OCI-LY7 (cell line): ENCODE measurements at places on chromosomes 12 and 14.
A peak's percentile ranks its signal among the peaks of the same experiment; 100 is the strongest.

DNA sequence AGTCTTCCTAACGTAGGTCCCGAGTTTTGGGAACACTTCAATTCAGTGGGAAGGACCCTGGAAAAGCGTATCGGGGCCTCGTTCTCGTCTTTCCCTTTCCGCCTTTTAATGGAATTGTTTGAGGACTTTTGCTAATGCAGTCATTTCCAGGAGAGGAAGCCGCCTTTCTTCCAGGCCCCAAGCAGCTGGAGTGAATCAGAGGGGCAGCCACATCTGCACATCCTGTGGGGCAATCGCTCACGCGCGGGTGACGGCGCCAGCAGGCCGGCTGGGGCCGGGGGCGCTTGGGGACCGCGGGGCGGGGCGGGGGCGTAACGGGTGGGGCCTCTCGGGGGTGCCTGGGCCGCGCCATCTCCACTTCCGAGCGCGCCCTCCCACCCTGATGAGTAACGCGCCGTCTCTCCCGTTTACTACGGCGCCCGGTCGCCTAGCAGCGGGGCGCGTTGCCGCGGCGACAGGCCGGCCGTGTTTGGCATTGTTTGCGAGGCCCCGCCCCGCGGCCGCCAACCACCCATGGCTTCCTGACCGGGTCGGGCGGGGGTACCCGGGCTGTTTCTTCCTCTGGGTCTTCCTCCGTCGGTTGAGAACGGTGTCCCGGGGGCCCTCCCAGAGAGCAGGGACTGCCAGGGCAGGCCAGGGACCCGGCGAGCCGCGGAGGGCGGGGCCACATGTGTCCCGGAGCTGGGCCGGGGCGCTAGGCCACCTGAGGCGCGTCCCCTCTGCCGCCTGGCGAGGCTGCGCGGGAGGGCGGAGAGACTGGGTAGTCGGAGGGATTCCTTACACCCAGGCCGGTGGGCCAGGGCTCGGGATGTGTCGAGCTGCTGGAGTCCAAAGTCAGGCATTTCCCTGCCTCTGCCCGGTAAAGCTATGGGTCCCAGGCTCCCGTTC lies 2.3 kb downstream of the GSG1 start:
- peak; percentile 88 for DNase-seq

DNA sequence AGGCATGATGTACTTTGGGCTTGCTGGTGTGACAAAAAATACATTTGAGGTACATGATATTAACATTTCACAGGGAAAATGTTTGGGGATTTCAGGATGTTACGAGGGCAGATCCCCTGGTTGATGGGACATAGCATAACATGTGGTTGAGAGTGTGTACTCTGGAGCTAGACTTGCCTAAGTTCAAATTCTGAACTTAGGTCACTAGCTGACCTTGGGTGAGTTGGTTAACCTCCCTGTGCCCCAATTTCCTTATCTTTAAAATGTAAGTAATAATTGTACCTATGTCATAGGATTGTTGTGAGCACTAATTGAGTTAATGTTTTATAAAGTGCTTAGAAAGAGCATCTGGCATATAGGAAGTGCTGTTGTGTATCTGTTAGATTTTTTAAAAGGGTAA lies 64.7 kb upstream of the ATF1 start:
- no peak for DNase-seq

GRCh38 chr12:124053851-124054250 lies 80.8 kb downstream of the ZNF664 start:
- DNase-seq: peak; percentile 6

DNA sequence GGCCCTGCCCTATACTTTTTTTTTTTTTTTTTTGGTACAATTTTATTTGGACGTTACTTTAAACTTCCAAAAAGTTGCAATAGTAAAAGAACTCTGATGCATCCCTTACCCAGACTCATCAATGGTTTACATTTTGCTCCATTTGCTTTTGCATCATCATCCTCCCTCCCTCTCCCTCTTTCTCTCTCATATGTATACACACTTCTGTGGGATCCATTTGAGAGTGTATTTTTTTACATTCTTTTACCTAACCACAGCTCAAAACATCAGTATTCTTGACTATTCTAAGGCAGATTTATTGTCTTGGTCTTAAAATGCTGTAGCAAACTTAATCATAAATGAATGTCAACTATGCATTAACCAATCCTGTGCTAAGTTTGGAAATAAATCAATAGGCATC lies 111.6 kb downstream of the PRICKLE1 start:
- DNase-seq: no peak

DNA sequence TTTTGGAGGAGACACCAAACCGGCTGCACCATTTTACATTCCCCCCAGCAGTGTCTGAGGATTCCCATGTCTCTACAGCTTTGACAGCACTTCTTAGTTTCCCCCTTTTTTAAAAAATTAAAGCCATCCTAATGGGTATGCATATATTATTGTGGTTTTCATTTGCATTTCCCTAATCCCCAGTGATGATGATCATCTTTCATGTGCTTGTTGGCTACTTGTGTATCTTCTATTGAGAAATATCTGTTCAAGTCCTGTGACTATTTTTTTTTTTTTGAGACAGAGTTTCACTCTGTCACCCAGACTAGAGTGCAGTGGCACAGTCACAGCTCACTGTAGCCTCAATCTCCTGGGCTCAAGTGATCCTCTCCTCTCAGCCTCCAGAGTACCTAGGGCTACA lies 23.2 kb upstream of the ASPG start:
- no peak for DNase-seq

DNA sequence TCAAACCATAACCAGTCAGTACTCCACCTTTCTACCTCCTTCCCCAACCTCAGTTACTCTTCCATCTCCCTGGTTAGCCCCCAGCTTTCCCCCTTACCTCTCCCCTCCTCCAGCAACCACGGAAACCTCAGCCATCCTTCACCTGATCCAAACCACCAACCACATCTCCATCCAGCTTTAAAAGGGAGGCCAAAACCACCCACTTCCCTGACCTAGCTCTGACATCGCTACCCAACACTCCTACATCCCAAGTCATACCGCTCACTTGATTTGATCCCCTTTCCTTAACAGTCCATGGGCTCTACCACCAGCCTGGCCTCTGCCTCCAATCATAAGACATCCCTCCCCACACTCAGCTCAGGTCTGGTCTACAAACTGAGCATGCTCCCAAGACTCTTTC lies 1.5 kb downstream of the RAB35 start:
- DNase-seq: no peak

DNA sequence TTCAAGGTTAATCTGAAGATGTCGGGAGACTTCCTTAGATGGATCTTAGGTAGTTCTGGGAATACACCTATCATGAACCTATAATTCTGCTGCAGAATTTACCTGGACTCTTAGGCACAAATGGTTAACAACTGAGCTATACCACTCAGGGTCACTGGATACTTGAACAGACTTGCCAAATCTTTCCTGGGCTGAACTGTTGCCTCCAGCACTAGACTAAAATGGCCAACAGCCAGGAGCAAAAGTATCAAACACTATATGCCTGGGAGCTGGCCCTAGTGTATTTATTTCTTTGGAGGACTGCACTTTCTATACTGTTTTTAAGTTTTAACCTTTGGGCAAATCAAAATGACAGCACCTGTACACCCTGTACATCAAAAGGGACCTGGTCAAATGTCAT lies 252.8 kb downstream of the TMEM117 start:
- no peak for DNase-seq

DNA sequence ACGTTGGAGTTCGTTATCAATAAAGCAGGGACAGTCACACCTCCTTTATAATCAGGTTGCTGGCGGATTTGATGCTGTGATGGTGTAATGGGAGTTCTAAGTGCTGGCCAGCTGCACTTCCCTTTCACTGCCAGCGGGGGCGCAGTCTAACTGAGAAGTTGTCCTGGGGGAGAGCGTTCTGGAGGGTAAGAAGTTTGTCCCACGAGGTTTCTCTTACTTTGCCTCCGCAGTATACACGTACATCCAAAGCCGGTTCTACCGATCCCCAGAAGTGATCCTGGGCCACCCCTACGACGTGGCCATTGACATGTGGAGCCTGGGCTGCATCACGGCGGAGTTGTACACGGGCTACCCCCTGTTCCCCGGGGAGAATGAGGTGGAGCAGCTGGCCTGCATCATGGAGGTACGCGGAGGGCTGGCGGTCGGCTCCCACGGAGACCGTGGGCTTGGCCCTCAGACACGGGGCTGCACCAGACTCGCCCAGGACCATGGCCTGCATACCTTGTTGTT lies 42.7 kb downstream of the DYRK4 start:
- DNase-seq: peak; percentile 89

DNA sequence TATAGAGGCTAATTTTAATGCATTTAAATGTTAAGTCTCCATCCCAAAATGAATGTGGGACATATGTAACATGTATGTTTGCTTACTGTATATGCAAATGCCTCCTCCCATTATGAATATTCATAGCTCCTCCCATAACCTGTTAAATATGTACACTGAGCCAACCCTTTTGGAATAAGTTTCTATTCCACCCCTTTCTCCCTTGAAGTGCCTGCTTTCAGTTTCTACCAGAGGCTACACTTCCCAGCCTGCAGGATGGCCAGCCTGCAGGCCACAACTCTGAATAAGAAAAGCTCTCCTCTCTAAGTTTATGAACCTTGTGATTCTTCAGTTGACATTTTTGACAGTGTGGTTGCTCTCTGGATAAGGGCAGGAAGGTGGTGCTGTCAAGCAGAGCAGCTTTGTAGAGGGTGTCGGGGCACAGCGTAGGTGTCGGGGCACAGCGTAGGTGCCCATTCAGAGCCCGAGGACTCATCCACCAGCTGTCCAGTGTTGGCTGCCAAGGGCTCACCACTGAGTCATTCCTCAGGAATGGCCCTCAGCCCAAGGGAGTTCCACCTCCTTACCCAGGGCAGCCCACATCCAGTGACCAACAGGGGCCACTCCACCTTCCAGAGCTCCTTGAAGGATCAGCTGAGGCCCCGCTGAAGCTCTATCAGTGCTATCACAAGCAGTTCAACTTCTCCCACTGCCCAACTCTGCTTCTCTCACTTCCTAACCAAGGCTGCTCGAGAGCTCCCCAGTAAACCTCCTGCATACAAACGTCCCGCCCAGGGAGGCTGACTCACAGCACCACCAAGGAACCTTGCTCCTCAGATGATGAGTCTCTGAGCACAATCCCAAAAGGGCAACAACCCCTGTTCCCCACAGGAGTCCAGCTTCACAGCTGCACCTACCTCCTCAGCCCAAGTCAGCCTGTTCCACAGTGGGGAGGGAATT lies 31.4 kb downstream of the VWF start:
- DNase-seq: no peak

- DNase-seq: no peak
Observed at GRCh38 chr12:67018105-67018504, 251.1 kb upstream of the CAND1 start.

GRCh38 chr12:78568321-78569020 lies 296.1 kb upstream of the SYT1 start:
- DNase-seq: no peak

- DNase-seq: no peak
Observed at GRCh38 chr14:61560323-61560722, 135.0 kb upstream of the HIF1A start.

DNA sequence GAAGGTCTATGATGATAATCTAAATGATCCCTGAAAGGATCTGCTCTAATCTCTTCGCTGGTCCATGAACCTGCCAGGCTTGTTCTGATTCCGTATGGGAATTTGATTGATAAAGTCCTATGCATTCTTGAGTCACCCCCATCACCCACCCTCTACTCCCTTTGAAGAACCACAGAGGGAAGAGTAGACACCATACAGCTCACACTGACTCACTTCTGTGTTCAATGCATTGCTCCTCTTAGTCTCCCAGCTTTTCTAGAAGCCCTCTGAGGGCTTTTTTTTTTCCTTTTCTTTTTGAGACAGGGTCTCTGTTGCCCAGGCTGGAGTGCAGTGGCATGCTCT lies 18.5 kb upstream of the GPRC5A start:
- DNase-seq: no peak

DNA sequence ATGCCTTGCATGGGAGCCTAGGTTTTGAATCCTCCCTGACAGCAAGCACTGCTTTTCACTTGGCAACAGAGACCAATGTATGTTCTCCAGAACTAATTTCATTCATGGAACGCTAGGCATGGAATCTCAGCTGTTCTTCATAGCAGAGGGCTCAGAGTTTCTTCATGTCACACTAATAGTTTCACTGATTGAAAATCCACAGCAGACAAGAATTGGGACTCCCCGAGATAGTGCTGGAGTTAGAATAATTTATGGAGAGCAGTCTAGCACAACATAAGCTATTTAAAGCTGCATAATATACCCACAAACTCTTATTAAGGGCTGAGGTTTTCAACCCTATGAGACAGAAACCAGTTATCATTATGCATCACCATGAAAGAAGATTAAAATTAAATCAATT lies 342.5 kb downstream of the TMEM132D start:
- DNase-seq: no peak

GRCh38 chr12:93274937-93275336 lies 102.8 kb upstream of the NUDT4 start:
- DNase-seq: no peak
